ENCODE measurements at places on chromosomes 16 and 17. TPM values are rescaled to one million over a fixed set of nuclear protein-coding genes. Genes with fewer than 3 reads are reported as not detected.

DNA sequence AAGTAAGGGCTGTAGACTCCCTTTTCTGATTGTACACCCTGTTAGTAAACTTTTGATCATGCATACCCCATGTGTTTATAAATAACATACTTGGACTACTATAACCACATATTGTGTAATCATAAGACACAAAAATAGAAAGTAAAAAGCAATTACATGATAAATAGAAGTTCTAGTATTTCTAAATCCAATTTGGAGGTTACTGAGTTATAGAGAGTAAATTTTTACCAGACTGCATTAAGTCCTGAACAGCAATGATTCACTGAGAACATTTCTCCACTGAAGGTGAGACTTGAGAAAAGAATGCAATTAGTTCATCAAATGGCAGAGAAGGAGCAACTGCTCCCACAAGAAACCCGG lies 7.7 kb upstream of the TBKBP1 start:
- DNase-seq, result no peak

DNA sequence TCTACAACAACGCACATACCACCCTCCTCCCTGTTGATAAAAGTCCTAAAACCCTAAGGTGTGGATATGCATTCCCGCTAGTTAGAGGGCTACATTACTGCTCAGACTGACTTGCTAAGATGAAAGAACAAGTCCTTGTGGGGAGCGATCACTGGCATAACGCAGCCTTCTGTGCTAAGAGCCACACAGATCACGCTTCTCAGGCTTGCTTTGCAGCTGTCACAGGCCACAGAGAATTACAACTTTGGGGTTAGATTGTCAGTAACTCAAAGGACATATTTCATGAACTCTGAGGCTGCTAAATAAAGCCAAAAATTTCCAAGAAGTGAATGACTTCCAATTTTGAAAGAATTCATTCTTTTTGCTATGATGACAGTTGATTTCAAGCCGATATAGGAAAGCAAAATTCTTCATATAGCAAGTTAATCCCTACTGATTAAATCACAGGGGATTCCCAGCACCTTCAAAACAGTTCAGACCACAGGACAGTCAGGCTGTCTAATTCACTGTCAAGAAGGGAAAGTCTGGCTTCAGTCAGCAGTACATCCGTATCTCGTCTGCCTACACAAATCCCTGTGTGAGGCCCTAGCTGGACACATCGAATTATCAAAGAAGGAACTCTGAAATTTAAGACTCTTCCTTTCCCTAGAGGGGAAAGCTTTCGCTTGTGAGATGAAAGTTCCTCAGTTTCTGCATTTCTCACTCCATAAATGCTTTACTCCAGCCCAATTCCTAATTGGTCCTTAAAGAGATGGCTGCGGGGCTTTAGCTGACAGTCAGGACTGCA lies 107.1 kb downstream of the VPS53 start:
- DNase-seq, result no peak

DNA sequence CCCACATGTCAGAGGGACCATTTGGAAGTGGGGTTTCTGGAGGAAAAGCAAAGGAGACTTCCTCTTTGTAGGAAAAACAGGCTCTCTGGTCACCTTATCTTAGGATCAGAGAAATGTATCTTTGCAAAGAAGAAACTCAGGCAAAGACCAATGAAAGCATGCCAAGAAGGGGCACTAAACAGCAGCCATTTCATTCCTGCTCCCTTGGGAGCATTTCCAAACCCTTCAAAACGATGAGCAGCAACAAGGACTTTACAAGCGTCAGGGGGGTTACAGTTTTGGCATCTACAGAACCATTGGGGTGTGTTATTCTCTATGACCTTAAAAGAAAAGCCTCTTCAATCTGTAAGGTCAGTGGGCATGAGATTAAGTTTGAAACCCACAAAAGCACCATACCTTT lies 122.8 kb downstream of the SMG6 start:
- DNase-seq, result no peak

DNA sequence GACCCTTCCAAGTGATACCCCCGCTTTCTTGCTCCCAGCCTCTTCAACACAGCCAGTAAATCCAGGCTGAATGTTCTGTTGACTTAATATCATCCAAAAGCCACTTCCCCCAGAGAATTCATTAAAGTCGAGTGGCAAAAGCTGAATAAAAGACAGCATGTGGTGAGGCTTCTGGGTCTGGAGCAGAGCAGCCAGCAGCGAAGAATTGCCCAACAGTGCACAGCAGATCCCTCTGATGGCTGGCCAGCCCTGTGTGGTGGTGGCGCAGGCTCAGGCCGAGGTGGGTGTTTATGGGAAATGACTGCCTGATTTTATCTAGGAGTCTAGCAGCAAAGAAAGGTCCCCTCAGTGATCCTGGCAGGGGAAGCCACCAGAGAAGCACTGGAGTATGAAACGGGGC lies 30.3 kb upstream of the RCVRN start:
- no peak for DNase-seq

- no peak for DNase-seq
Measured at GRCh38 chr17:17729620-17730249, 48.5 kb downstream of the RAI1 start.

DNA sequence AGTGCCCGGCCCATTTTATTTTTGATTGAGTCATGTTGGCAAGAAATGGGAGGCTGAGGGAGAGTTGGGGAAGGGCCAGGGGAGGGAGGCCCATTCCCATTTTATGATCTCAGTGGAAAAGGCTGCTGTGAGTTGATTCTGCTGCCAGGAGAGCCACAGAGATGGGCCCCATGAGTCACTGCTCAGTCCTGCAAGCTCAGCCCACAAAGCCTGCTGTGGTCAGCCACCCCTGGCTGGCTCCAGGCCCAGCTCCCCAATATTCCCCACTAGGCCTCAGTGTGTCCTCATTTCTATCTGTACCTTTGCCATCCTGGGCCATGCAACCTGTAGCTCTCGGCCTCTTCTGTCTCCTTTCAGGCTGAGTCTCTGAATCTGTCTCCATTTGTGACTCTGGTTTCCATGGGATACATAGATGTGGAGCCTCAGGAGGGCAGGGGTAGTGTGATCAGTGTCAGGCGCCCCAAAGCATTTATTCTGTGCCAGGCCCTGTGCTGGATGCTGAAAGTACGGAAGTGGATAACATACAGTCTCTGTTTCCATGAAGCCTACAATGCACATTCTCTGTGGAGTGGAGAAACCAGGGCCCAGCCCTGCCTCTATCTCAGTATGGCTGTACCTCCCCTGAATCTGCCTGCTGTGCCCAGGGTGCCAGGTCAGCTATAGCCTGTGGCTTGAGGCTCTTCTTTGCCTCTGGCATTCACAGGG lies 1.9 kb upstream of the PLEKHG4 start:
- no peak for DNase-seq

DNA sequence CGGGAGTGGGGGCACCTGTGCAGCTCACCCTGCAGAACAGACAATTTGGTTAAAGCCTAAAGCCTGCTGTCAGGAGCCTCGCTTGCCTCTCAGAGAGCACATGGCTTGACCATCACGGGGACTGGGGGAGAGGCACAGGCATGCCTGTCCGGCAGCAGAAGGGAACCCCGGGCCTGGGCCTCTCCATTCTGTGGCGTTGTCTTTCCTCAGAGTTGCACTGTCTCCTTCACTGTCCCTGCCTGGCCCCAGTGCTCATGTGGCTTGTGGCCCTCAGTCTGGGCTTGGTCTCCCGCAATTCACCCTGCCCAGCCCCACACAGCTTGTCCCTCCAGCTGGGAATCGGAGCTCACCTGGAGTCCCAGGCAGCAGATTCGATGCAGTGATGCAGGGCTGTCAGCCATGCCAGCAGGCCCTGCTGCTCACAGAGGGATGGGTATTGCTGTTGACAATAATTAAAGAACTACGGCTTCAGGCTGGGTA lies 189.9 kb downstream of the SEC14L1 start:
- DNase-seq, result no peak

- peak; percentile 5 for DNase-seq
Measured at GRCh38 chr17:33284022-33284421, 9.1 kb downstream of the ASIC2 start.

GRCh38 chr17:41724476-41725050 lies 9.9 kb downstream of the HAP1 start:
- no peak for DNase-seq

GRCh38 chr17:79861413-79862216 lies 22.4 kb upstream of the CBX4 start:
- DNase-seq, result no peak

DNA sequence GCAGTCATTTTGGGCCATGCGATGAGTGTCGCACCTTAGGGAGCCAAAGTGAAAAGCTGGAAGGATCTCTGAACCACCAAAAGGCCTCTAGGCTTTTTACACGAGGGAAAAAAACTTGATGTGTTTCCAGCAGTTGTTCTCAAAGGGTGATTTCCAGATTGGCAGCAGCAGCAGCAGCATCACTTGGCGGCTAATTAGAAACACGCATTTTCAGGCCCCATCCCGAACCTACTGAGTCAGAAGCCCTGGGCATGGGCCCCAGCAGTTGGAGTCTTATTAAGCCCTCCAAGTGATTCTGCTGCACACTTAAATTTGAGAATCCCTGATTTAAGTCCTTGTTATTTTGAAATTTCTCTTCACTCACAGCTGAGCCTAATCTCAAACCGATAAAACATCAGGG lies 25.3 kb upstream of the PYY start:
- no peak for DNase-seq

- DNase-seq, result no peak
Measured at GRCh38 chr17:59783221-59784047, 76.0 kb downstream of the VMP1 start.

GRCh38 chr17:67082107-67082506 lies 37.8 kb downstream of the CACNG1 start:
- no peak for DNase-seq

- no peak for DNase-seq
Measured at GRCh38 chr17:63133491-63133890, 167.5 kb downstream of the TANC2 start.

- DNase-seq, result no peak
Measured at GRCh38 chr17:846901-847843, 65.0 kb downstream of the MRM3 start.

GRCh38 chr17:60106340-60107059 lies 27.8 kb upstream of the HEATR6 start:
- DNase-seq, result no peak

GRCh38 chr17:27408891-27409290 lies 47.4 kb upstream of the KSR1 start:
- DNase-seq, result no peak

DNA sequence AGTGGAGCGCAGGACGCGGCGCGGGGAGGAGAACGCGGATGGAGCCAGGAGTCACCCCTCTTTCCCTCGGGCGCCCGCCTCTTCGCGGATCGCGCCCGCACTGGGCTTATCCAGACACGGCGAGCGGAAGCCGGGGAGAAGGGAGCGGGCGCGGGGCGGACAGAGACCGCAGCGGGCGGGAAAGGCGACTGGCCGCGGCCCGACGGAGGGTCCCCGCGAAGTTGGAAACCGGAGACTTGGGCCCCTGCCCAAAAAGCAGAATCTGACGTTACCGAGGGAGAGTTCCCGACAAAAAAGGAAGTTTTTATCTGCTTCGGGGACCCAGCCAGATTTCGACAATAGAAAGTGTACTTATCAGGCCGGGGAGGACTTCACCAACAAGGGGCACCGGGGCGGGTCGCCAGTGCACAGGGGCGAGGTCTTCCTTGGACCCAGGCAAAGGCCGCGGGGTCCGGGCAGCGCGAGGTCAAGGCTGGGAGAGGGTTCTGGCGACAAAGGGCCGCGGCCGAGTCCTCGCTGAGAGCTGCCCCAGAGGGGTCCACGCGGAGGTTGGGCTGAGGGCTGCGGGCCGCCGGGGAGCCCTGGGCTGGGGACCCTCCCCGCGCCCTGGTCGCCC lies 519 bp downstream of the ST6GALNAC2 start:
- no peak for DNase-seq

DNA sequence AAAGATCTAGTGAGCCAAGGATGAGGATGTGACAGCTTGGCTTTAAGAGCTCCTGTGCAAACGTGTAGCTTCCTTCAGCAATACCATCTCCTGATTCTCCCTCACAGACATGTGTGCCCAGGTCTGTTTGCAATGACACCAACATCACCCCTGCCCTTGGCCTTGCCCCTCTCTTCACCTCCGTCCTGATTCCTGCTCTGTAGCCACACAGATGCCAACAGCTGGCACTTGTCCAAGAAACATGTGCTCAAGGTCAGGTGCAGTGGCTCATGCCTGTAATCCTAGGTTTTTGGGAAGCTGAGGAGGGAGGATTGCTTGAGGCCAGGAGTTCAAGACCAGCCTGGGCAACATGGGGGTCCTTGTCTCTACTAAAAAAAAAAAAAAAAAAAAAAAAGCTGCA lies 103.8 kb upstream of the CRHR1 start:
- DNase-seq, result no peak

GRCh38 chr17:3002538-3003295 lies 60.7 kb downstream of the OR1D5 start:
- DNase-seq, result no peak

DNA sequence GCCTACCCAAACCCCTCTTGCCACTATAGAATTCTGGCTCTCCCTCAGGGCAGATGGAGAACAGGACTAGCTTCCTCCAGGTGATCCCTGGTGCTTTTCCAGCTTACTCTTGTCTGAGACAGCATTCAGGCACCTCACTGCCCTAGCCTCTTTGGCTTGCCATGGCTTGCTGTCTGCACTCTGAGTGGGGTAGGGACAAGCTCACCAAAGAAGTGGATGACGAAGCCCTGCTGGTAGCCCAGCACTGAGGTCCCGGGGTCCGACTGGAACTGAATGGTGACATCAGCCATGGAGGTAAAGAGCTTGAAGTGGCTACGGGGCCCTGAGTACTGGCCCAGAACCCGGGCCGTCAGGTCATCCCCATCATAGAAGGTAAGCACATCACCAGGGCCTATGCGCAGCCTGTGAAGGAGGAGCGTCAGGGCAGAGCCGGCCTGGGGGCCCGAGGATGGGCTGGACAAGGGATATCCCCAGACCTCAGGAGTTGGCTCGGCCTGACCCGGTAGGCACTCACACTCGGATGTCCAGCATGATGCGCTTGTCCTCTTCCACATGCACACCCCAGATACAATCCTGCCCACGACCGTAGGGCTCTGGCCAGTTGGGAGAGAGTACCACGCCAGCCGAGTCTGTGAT lies 7.6 kb upstream of the PHF12 start:
- no peak for DNase-seq

GRCh38 chr17:29247219-29247618 lies 560 bp downstream of the CRYBA1 start:
- no peak for DNase-seq

DNA sequence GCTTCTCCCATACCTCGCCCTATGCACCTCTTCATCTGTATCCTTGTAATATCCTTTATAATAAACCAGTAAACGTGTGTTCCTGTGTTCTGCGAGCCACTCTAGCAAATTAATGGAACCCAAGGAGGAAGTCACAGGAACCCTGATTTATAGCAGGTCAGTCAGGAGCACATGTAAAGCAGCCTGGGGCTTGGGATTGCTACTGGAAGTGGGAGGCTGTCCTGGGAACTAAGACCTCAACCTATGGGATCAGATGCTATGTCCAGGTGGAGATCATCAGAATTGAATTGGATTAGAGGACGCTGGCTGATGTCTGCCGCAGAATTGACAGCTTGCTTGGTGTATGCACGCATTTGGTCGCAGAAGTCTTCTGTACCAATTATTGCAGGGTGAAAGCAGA lies 15.7 kb downstream of the WNT3 start:
- no peak for DNase-seq

The CCL17 gene
- total RNA-seq, result not detected

The KRTAP1-5 gene
- total RNA-seq, result not detected

The KCNH4 gene
- not detected for total RNA-seq

The IL34 gene
- not detected for total RNA-seq

The SLC16A6 gene
- total RNA-seq, result 66.3 TPM

The POLR2A gene
- 35.3 TPM for total RNA-seq

The HOXB2 gene
- total RNA-seq, result not detected

The PIRT gene
- total RNA-seq, result not detected

The XAF1 gene
- total RNA-seq, result not detected

Measured in NCI-H460 (cell line).